ENCODE measurements at places on chromosomes 7 and 10. TPM values are rescaled to one million over a fixed set of nuclear protein-coding genes. Genes with fewer than 3 reads are reported as not detected.

DNA sequence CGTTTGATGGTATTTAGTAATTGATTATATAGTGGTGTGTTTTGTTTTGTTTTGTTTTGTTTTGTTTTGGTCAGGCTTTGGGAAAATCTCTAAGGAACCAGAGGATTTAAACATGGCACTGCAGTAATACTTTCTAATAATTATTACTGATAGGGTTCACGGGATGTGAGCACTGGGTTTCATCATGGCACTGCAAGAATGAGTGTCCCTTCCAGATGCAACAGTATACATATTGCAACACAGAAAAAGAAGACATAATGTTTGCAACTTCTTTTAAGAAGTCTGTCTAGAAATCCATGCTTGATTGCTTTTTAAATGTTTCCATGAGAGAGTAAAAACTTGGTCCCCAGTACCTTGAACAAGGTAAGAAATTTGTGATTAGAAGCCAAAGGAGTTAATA lies 2.2 kb upstream of the CDCA7L start:
- no peak overlapping the region for H3K4me3 ChIP-seq
- no peak for DNase-seq
- H3K27me3 ChIP-seq: no peaks in the 10 kb centered on the region
- H3K36me3 ChIP-seq: no peaks in the 10 kb centered on the region
- peaks cover 1% of the 10 kb centered on the region for H3K4me1 ChIP-seq

- no peaks in the 10 kb centered on the region for H3K36me3 ChIP-seq
- H3K27me3 ChIP-seq: no peaks in the 10 kb centered on the region
- no peaks in the 10 kb centered on the region for H3K4me1 ChIP-seq
- no peak for DNase-seq
These were observed 113.0 kb downstream of the PDE1C start for GRCh38 chr7:31957090-31957720.

DNA sequence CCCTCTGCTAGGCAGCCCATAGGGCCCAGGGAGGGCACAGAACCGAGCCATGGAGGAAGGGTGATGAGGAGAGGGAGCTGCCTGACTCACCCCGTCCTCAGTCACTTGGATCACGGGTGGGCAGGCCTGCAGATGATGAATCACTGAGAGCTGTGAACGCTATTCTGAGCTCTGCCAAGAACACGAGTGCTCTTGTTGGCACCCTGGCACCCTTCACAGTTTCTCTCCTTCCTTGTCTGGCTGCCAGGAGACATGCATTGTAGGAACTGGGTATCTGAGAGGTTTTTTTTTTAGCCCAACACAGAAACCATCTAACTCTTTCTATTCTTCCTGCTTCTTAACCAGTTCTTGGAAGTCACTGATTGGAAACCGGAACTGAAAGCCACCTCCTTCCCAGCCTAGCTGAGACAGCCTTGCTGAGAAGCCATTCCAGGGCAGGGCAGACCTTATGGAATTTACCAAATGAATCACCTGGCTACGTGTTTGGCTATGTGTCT lies 82.1 kb downstream of the SLC37A3 start:
- H3K27ac ChIP-seq: peak overlapping the region; percentile 15
- no peaks in the 10 kb centered on the region for H3K27me3 ChIP-seq
- H3K36me3 ChIP-seq: no peaks in the 10 kb centered on the region
- H3K4me1 ChIP-seq: peaks cover 4% of the 10 kb centered on the region
- peak overlapping the region; percentile 19 for H3K4me3 ChIP-seq
- DNase-seq: peak; percentile 53

- H3K4me1 ChIP-seq: peaks cover 1% of the 10 kb centered on the region
- no peaks in the 10 kb centered on the region for H3K27me3 ChIP-seq
- H3K4me3 ChIP-seq: no peak overlapping the region
- no peaks in the 10 kb centered on the region for H3K36me3 ChIP-seq
- no peak for DNase-seq
- no peak overlapping the region for H3K27ac ChIP-seq
These were observed 9.4 kb upstream of the MNX1 start for GRCh38 chr7:157019718-157020451.

DNA sequence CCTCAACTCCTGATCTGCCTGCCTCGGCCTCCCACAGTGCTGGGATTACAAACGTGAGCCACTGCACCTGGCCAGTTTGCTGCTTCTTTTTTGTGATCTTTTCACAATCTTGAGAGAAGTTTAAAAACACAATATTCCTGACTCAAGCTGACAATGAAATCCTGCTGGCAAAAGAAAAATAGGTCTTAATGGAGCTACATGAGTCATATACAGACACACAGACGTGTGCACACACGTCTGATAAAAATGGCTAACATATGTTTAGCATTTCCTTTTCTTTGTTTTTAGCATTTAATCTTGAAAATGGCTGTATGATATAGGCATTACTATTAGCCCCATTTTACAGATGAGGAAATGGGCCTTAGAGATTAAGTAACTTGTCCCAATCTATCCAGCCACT lies 29.4 kb upstream of the RAB18 start:
- H3K27ac ChIP-seq: no peak overlapping the region
- H3K4me3 ChIP-seq: no peak overlapping the region
- H3K36me3 ChIP-seq: no peaks in the 10 kb centered on the region
- no peak for DNase-seq
- H3K27me3 ChIP-seq: no peaks in the 10 kb centered on the region

- no peaks in the 10 kb centered on the region for H3K27me3 ChIP-seq
- H3K27ac ChIP-seq: no peak overlapping the region
- DNase-seq: no peak
These were observed 17.0 kb downstream of the FRMPD2 start for GRCh38 chr10:48257407-48257961.

DNA sequence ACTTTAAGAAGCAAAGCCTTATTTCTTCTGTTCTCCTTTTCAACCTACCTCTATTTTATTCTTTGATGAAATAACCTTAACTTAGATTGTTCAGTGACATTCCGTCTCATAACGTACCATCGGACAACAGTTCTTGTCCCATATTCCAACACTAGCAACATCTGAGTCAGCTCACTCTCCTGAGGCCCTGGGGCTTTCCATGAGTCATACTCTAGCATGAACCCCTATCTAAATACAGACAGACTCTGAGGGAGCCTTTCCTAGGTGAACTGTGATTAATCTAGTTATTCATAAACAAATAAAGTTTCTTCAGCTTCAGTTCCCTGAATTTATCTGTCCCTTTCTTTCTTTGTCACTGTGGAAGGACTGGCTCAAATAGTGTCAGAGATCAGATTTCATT lies 168.7 kb upstream of the LYZL1 start:
- no peaks in the 10 kb centered on the region for H3K36me3 ChIP-seq
- H3K4me1 ChIP-seq: no peaks in the 10 kb centered on the region
- DNase-seq: no peak
- no peak overlapping the region for H3K4me3 ChIP-seq

GRCh38 chr7:55348502-55348901 lies 16.6 kb upstream of the LANCL2 start:
- no peak overlapping the region for H3K27ac ChIP-seq
- H3K4me3 ChIP-seq: no peak overlapping the region
- no peaks in the 10 kb centered on the region for H3K27me3 ChIP-seq
- H3K36me3 ChIP-seq: no peaks in the 10 kb centered on the region
- no peak for DNase-seq

DNA sequence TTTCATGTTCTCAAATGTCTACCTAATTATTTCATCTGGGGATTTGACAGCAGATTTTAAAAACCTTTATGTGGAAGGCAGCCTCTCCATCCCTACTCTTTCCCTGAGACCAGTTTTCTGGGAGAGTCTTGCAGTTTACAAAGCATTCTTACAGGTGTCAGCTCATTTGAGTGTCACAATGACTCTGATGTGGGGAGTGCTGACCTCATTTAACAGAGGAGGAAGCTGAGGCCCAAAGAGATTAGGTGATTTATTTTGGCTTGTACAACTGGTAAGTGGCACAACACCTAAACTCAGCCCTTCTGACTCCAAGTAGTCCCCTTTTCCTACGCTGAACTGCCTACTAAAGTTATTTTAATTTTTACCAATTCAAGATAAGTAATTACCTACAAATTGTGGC lies 33.3 kb upstream of the MAT1A start:
- H3K4me3 ChIP-seq: no peak overlapping the region
- no peaks in the 10 kb centered on the region for H3K4me1 ChIP-seq
- no peak for DNase-seq
- no peak overlapping the region for H3K27ac ChIP-seq
- H3K36me3 ChIP-seq: no peaks in the 10 kb centered on the region
- H3K27me3 ChIP-seq: no peaks in the 10 kb centered on the region

- no peak for DNase-seq
- H3K36me3 ChIP-seq: no peaks in the 10 kb centered on the region
- H3K4me1 ChIP-seq: peaks cover 5% of the 10 kb centered on the region
- H3K27ac ChIP-seq: no peak overlapping the region
These were observed 132.5 kb downstream of the GRID1 start for GRCh38 chr10:86234107-86234506.

- H3K4me3 ChIP-seq: no peak overlapping the region
- no peaks in the 10 kb centered on the region for H3K4me1 ChIP-seq
- H3K27me3 ChIP-seq: no peaks in the 10 kb centered on the region
- DNase-seq: no peak
- H3K27ac ChIP-seq: no peak overlapping the region
These were observed 35.6 kb upstream of the TCF7L2 start for GRCh38 chr10:112914288-112914952.

GRCh38 chr7:85688712-85689111 lies 501.9 kb upstream of the SEMA3D start:
- no peaks in the 10 kb centered on the region for H3K36me3 ChIP-seq
- H3K4me3 ChIP-seq: no peak overlapping the region
- no peak for DNase-seq
- H3K27me3 ChIP-seq: no peaks in the 10 kb centered on the region
- no peaks in the 10 kb centered on the region for H3K4me1 ChIP-seq

- H3K36me3 ChIP-seq: no peaks in the 10 kb centered on the region
- H3K27ac ChIP-seq: no peak overlapping the region
- no peak for DNase-seq
- H3K27me3 ChIP-seq: no peaks in the 10 kb centered on the region
- no peaks in the 10 kb centered on the region for H3K4me1 ChIP-seq
These were observed 58.8 kb downstream of the LANCL2 start for GRCh38 chr7:55423891-55424290.

DNA sequence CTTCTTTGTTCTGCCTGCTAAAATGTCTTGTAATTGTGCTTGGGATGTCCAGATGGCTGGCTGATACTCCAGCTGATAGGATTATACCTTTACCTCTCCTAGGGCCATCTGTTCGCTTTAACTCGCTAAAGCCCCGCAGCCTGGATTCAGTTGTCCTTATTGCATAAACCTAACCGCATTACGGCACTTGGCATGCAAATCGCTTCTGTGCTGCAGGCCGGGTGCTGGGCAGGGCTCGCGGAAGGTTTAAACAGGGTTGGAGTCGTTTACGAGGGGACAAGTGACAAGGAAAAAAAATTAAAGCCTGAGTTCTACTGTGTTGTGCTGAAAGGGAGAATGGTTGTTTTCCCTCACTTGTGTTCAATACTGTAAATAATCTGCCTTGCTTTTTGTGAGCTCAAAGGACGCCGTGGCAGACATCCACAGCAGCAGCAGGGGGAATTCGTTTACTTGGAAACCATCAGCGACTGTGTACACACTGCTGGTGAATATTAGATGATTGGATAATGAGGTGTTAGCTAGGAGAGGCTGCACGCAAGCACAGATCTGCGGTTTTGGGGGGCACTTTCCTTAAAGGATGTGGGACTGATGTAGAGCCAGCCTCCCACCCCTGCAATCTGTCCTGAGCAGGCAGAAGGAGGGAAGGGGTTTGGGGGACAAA lies 93.0 kb downstream of the EBF3 start:
- H3K27me3 ChIP-seq: no peaks in the 10 kb centered on the region
- DNase-seq: no peak
- H3K27ac ChIP-seq: no peak overlapping the region
- H3K4me3 ChIP-seq: no peak overlapping the region

The SEMA3E gene
- total RNA-seq: 2.2 TPM

The EDRF1 gene
- 29.0 TPM for total RNA-seq

The VWDE gene
- total RNA-seq: 0.25 TPM

The VWC2 gene
- total RNA-seq: 1.7 TPM

The ZNF3 gene
- total RNA-seq: 45.0 TPM

The FLNC gene
- total RNA-seq: 16.4 TPM

The GRM3 gene
- total RNA-seq: 0.11 TPM
